ENCODE measurements at places on chromosomes 5 and 9. TPM values are rescaled to one million over a fixed set of nuclear protein-coding genes. Genes with fewer than 3 reads are reported as not detected.

The TRPM3 gene
- polyA plus RNA-seq = 0.57 TPM

The SLC45A2 gene
- polyA plus RNA-seq = 0.12 TPM

The IFNK gene
- 0.06 TPM for polyA plus RNA-seq

The C5 gene
- polyA plus RNA-seq = 25.9 TPM
